ENCODE measurements at places on chromosomes 5 and 9.

DNA sequence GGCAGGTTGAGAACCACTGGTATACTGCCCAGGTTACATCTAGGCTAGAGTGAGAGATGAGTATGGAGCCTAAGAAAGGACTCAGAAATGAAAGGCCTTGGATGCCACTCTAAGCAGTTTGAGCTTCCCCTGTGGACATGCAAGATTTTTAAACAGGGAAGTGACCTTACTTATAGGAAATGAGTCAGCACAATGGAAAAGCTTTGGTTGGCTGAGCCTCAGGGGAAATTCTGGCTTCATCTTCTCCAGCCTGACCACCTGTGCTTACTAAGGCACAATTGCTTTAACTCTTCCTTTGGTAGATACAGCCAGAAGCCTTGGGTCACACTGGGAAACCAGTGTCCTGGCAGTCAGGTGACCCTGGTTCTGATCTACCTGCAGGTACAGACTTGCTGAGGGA, 380.2 kb upstream of the ZNF462 start:
- DNase-seq: no peak

DNA sequence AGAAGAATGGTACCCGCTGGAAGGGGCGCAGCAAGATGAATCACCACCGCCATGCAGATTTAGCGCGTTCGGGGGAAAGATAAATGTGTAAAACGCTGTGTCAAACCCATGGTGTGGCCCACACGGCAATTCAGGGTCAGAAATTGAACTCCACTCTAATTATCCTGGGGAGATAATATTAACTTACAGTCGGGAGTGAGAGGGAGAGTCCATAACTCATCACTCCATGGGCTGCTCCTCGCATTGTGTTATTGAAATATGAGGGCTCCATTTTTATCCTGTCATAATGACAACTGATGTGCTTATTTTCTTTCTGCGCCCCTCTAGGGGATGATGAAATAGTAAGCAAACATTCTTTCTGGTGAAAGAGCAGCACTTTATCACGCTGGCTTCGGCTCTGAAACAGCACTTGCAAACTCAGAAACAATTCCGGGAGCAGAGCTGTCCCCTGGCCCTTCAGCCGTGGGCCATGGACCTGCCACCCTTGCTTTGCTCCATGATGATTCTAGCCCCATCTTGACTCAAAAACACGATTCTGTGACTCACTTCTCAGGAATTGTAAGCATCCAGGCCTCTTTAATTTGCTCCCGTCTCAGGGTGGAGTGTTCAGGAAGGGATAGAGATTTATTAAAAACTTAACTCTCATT, 431.6 kb downstream of the IRX1 start:
- DNase-seq: peak; percentile 11

- no peak for DNase-seq
Measured at GRCh38 chr9:133535306-133535877, 888 bp downstream of the ADAMTSL2 start.

- DNase-seq: no peak
Measured at GRCh38 chr9:130662099-130662969, 2.1 kb upstream of the PRDM12 start.

DNA sequence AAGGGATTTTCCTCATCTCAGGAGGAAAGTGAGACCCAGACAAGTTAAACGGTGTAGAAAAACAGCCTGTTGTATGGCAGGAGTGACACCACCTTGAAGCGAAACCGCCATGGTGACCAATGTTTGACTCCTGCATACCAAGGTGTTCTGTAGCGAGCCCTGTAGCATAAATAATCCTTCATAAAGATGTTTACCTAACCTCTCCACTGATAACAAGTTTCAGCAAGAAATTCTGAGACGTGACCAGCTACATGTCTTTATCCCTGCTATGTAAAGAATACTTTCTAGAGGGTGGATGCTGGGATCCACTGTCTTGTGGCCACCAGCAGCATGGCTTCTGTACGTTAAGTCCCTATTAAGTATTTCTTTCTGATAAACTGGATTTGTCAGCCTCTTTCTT, 148.1 kb downstream of the MPDZ start:
- no peak for DNase-seq

- no peak for DNase-seq
Measured at GRCh38 chr5:65186646-65187227, 295.0 kb downstream of the ADAMTS6 start.

DNA sequence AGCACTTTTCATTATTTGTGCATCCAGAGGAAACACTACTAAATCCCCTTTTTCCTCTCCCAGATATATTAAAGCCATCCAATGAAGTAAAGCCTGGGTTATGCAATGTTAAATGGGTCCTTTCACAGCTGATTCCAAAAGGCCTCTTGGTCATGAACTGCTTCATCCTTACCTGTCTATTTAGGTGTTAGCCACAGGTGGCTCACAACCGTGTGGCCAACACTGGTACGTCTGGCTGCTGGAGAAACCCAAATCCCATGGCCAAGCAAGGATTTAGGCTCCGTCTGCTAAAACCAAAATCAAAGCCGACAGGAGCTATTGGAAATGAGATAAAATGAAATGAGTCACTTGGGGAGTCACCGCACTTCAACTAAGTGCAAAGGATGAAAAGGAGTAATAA, 193.9 kb downstream of the ADCY2 start:
- DNase-seq: peak; percentile 10

- DNase-seq: no peak
Measured at GRCh38 chr5:77795846-77796245, 19.7 kb upstream of the TBCA start.

Data from SW480 (cell line).